AG04449 (cell line): ENCODE measurements at places on chromosomes 11 and 22.
A peak's percentile ranks its signal among the peaks of the same experiment; 100 is the strongest.

DNA sequence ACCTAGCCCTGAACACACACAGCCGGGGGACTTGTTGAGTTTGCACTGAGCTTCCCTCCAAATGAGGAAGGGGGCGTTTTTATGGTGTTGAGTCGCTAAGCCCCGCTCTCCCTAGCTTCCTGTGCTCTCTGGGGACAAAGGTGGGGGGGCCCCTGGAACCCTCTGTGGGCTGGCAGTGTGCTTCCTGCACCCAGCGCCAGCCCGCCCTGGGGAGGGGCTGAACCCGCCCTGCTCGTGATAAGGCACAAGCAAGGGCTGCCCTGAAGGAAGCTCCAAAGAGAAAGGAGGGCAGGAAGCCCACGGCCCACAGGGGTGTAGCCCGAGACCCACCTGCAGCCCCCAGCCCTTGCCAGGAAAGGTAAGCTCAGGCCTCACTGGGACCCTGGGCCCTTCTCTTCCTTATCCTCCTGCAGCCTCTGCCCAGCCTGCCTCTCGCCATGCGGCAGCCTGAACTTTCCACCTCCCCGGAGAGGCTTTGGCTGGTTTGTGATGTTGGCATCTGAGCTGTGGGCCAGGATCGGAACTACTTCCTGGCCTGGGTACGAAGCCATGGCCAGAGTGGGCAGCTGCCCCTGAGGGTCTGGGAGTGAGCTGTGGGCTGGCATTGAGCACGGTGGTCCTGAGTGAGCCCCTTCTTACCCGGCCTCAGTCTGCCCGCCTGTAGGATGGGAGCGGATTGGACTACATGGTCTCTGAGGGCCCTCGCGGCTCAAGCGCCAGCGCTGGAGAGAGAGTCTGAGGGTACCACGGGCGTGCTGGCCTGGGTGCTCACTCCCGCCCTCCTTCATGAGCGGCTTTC, at the start of gene FERMT3:
Gene FERMT3, plus strand, starts transcription at position 265 of the 799 bp plus-strand sequence. CDS start 644 bp downstream, outside the sequence.
- no peak for DNase-seq

DNA sequence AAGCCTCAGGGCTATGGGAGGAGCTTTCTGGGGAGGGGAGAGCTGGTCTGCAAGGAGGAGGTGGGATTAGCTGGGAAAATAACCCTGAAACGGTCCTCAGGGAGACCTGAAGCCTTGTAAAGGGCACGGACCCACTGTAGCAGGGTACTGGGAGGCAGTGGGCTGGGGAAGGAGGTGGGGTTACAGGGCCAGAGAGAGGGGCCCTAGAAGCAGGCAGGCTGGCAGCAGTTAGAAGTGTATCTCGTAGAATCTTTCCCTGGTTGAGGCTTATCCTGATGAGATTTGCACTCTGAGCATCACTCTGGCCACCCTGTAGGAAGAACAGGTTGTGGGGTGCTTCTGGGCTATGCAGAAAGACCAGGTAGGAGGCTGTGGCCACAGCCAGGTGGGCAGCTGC, 29.6 kb downstream of the FBLN1 start:
- no peak for DNase-seq

- DNase-seq, result no peak
These were observed 12.3 kb downstream of the SMPD1 start for GRCh38 chr11:6402561-6402981.

DNA sequence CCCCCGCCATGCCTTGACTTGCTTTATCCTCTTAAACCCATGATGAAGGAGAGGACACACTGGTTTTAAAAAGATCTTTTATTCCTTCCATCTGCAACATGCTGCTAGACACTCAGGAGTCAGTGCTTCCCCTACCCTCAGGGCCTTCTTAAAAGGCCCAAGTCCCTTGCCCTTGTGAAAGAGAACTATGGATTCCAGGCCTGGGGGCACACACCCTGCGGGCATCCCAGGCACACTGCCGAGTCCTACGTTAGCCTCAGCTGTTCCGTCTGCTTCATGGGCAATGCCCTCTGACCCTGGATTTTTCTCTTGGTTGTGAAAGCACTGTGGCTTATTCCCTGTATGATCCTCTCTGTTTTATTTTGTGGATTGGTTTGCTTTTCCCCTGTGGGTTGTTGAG, 35.1 kb upstream of the RAB1B start:
- no peak for DNase-seq

GRCh38 chr22:27952091-27952490, 33.0 kb upstream of the PITPNB start:
- no peak for DNase-seq

GRCh38 chr11:10659339-10660216, 34.0 kb downstream of the IRAG1 start:
- peak; percentile 86 for DNase-seq

GRCh38 chr11:88208745-88209144, 33.5 kb upstream of the RAB38 start:
- no peak for DNase-seq

DNA sequence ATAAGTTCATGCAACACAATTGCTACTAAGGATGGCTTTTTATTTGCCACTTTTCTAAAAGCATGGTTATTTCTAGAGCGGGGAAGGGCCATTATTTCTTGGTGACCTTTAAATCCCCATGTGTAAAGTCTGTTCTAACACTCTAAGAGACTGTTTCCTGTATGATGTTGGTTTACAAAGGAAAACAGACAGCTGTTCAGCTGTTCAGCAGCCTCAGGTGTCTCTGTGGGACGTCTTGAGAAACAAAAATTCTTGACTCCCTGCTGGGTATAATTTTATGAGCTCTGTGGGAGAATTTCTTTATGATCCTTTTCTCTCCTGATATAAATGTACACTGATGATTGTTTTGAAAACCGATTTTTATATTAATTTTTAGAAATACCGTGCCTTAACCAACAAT, 13.9 kb downstream of the MUC15 start:
- DNase-seq, result no peak

DNA sequence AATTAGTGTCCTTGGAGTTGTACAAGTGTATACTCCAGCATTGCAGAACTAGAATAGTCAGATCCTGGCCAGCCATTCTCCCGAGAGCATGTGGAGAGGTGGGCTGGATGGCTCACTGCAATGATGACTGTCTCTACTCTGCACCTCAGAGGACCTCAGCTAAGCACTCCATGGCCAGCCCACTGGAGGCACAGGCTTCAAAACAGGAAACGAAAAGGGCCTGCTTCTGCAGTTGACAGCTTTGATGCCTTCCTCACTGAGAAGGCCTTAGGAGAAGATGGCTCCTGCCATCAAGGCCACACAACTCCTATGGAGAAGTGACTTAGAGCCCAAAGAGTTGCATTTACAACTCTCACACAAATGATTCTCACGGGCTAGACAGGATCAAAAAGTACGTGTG, 9.1 kb downstream of the POLD4 start:
- no peak for DNase-seq

- DNase-seq, result no peak
These were observed 6.1 kb downstream of the MPEG1 start for GRCh38 chr11:59206635-59207034.

DNA sequence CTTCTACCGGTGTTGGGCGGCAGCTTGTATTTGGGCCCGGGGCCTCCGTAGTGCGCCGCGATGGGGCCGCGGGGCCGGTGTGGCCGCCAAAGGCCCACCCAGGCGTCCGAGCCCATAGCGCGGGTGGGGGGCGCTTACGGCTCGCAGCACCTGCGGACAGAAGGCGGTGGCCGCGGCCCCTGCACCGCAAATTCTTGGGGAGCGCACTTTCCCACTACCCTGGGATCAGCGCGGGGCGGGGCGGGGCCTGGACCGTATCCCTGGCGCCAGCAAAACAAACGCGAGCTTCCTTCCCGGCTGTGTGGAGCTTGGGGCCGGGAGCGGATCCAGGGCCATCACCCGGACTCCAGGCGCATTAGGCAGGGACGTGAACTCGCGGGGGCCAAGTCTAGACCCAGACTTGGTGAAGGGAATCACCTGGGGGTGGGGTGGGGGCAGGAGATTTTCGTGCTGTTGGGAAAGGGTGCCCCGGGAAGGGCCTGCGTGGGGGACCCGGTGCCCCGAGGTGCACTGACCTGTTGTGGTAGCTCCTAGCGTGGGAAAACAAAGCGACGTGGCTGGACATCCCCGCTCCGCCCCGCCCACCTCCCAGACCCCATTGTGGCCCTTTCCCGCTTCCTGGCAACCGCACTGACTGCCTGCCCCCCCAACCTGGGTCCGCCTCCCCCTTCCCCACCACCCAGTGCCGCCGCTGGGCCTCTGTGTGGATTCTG, 2.3 kb upstream of the TYMP start:
- no peak for DNase-seq

DNA sequence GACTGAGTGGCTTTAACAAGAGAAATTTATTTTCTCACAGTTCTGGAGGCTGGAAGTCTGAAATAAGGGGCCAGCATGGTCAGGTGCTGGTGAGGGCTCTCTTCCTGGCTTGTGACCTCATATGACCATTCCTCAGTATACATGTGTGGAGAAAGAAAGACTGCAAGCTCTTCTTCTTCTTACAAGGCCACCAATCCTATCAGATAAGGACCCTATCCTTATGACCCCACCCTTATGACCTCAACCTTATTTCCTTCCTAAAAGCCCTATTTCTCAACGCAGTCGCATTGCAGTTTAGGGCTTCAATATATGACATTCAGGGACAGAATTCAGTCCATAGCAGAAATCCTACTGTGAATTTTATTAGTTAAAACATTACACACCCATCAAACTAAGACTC, 124.4 kb upstream of the RAG2 start:
- DNase-seq, result no peak

DNA sequence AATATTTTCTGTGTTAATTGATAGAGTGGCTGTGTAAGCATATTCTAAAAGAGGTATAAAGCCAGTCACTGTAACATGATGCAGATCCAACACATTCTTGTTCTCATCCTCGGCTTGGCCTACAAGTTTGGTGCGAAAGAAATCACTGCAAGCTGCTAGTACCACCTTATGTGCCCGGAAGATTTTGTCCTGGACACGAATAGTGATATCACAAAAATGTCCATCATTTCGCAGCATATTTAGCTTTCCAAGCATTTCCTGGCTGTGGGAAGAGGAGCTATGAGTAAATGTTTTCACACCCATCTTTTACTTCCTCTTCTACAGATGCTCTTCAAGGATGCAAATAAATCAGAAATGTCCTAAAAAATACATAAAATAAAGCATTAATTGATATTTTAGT, 53.1 kb downstream of the ZBTB44 start:
- DNase-seq, result no peak

- DNase-seq, result no peak
These were observed 429.4 kb upstream of the B3GAT1 start for GRCh38 chr11:134841411-134841810.

- DNase-seq, result no peak
These were observed 62.2 kb downstream of the RSF1 start for GRCh38 chr11:77758331-77758730.

GRCh38 chr11:133803026-133803425, 42.3 kb downstream of the SPATA19 start:
- DNase-seq, result no peak

- peak; percentile 12 for DNase-seq
These were observed 58.2 kb downstream of the ACER3 start for GRCh38 chr11:76918941-76919386.

DNA sequence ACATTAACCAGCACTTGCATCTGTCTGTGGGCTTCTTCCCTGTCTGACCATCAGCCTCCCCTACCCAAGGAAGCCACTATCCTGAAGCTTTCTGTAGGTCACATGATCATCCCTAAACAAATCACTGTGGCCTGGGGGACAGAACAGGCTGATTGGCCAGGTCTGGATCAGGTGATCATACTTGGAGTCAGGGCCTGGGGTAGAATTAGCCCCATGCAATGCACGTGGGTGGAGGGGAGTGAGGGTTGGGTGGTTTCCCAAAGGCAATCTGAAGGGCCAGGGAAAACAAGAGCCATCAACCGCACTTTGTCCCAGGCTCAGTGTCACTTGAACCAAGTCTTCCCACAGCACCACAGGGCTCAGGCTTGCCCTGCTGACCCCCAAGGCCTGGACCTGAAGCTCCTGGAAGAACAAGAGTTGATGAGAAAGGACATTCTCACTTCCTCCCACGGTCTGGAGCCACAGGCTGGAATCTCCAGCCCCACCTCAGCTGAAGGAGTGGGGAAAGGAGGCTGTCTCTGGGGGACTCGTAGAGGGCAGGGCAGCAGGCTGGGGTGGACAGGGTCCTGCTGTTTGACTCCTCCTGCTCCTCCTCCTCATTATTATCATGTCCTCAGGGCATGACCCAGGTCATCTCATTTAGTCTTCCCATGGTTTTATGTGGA, 31.5 kb upstream of the TSPAN18 start:
- no peak for DNase-seq

- no peak for DNase-seq
These were observed 13.4 kb downstream of the CKAP5 start for GRCh38 chr11:46832511-46833214.

DNA sequence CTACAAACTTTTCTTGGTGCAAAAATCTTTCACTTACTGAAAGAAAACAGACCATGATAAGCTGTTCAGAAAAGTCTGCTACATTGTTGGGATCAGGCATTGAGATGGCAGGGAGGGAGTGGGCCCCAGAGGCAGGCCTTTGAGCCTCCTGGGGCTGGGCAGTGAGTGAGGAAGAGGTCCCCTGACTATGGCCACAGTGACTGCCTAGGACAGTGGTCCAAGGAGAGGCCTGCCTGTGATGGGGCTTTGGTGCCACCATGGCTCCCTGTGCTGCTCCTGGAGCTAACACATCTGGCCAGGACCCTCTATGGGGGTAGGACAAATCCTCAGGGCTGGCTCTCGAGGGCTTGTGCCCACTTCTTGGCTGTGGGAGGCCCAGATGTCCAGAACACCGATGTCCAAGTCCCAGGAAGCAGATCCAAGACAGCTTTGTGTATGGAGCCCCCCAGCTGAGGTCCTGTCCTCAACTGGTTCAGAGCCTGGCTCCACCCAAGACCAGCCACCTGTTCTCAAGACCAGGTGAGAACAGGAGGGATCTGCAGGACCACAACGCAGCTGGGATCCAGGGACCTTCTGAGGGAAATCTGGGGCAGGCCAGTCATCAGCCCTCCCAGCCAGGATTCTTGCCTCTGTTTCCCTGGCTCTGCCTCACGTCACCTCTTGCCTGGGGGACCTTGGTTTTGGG, 36.9 kb downstream of the PPM1F start:
- no peak for DNase-seq

DNA sequence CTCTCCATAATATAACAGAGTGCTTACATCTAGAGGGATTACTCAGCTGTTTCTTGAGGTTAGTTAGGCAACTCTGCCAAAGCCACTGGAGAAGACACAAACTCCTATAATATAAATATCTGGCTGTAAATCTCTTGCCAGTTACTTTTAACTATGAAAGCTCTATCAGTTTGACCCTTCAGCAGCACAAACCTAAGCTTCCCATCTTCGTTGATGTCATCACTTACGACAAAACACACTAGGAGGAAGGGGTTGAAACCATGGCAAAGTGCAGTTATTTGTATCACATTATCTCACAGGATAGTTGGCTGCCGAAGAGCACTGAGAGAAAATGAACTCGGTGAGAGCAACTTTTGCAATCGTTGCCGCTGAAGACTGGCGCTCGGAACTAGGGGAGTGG, 922.1 kb downstream of the OPCML start:
- DNase-seq, result no peak
